ENCODE measurements at places on chromosomes 11 and 22.

- DNase-seq: no peak
Observed at GRCh38 chr11:48037709-48038468, 57.5 kb downstream of the PTPRJ start.

DNA sequence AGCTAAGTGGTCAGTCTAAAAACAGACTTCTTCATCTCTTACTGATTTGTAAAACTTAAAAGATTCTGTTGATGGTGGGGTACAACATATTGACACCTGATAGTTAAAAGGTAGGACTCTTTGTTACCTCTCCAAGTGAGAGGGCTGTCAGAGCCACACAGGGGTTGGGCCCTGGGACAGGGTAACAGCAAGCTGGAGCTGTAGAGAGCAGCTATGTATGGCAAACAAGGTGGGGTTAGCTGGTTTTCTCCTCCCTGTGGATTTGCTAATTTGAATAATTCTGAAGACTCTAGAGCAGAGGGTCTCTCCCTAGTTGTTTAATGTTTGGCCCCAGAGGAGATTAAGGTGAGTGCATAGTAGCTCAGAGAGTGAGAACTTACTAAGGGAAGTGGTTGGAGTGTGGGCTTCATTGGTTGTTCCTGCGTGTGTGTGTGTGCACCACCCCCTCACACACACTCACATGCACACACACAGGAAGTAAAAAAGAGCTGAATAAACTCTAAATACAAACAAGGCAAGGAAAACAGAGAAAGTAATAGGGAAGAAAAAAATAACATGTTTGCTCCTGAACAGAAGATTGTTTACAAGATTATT lies 9.2 kb upstream of the GAS2 start:
- no peak for DNase-seq

- no peak for DNase-seq
Observed at GRCh38 chr11:35466058-35466457, 46.7 kb upstream of the SLC1A2 start.

GRCh38 chr11:17684550-17684949 lies 34.8 kb upstream of the MYOD1 start:
- no peak for DNase-seq

GRCh38 chr11:74546752-74547151 lies 45.6 kb upstream of the POLD3 start:
- no peak for DNase-seq

DNA sequence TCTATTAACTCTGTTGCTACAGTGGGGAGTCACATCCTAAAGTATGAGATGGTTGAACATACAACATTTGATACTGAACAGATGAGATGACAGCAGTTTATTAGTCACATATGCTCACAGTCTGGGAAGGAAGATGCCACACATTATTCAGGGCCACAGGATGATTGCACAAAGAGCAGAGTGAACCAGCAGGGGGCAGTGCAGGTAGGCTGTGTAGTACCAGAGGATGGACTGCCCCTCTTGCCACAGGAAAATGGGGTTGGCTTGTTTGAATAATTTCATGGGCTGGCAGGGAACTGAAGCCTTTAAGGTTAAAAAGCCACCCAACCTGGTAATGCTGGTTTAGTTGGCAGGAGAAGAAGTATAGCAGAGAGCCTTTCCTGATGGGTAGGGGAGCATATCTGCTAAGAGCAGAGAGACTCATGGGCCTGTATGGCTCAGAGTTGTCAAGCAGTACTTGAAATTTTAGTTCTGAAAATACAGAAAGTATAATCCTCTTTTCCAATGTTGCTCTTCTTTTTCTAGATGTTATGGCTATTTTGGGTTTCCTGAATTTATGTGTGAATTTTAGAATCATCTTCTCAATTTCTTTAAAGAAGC lies 180.4 kb upstream of the B3GAT1 start:
- peak; percentile 69 for DNase-seq

DNA sequence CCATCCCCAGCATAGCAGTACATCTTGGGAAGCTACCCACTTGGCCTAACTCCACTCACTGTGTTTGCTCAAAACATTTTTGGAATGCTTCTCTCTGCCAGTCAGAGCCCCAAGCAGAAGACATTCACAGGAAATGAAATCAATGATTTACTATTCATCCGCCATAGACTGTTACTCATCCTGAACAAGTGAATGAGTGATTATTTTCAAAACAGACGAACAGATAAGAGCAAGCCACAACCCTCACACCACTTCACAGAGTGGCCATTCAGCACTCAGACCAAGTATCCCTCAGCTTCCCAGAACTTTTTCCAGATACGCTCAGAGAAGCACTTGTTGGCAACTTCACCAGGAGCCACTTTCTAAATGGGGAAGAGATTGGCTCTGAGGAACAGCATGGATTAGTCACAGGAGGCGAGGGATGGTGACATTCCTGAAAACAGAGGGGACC lies 13.0 kb upstream of the UBASH3B start:
- no peak for DNase-seq

GRCh38 chr22:32829451-32829851 lies 27.9 kb downstream of the TIMP3 start:
- no peak for DNase-seq

DNA sequence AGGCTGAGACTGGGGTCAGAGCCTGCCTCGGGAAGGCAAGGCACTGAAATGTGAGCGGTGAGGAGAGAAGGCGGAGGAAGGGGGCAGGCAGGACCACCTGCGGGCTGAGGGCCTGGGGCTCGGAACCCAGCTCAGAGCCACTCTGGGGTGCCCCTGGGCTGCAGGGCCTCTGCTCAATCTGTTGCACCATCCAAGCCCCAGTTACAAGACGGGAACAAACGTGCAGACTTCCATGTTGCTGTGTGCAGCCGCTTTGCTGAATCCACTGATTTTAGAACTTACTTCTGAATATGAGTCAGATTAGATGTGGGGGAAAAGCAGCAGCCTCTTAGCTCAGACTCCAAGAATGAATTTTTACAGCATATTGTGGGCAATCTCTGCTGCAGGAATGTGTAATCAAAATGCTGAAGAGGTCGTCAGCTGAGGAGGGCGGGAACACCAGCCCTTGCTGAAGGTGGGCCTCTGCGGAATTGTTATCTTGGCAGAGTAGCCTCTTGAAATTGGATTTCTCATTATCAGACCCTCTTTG lies 21.6 kb downstream of the PARVG start:
- DNase-seq: no peak

DNA sequence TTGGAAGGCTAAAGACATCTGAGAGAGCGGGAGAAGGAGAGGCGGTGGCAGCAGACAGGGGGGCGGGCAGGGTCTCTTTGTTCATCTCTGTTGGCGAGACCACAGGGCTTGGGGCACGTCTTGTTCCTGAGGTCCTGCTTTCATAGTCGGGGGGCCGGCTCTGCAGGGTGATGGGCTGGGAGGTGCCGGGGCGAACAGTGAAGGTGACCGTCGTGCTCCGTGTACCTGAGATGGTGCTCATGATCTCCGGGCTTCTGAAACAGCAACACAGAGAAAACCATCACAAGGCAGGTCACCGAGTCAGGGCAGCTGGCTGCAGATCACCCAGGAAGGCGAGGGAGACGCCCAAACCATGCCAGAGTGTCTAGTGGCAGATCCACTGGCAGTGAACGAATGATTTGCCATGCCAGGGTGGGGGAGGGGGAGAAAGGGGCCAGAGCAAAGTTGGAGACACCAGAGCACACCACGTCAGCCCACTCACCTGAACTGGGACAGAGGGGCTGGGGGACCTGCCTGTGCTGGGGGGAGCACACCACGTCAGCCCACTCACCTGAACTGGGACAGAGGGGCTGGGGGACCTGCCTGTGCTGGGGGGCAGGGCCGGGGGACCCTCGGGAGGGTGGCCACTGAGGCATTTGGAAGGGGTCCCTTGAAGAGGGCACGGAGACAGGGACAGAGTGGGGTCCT lies 75.0 kb downstream of the CTTN start:
- no peak for DNase-seq

GRCh38 chr11:86807360-86807759 lies 7.0 kb downstream of the PRSS23 start:
- DNase-seq: no peak

- DNase-seq: no peak
Observed at GRCh38 chr11:123450623-123451022, 20.6 kb downstream of the GRAMD1B start.

GRCh38 chr22:44455963-44456358 lies 42.1 kb downstream of the RTL6 start:
- DNase-seq: no peak

GRCh38 chr11:12631651-12632050 lies 42.6 kb upstream of the TEAD1 start:
- DNase-seq: no peak

DNA sequence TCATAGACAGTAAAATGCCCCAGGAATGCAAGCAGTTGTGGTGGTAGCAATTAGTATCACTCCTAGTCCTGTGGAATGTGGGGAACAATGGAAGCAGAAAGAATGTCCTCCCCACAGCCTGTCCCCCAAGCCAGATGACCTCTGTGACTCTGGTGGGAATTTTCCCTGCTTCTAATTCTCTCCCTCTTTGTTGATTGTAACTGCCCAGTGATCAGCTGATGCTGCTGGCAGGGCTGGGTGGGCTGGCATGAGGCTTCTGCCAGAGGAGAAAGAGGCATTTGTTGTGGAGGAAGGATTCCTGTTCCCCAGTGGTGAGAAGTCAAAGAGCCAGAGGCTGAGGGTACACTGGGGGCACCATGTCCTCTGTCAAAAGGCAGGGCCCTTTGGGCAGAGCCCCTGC lies 116.7 kb upstream of the NCAM1 start:
- no peak for DNase-seq

DNA sequence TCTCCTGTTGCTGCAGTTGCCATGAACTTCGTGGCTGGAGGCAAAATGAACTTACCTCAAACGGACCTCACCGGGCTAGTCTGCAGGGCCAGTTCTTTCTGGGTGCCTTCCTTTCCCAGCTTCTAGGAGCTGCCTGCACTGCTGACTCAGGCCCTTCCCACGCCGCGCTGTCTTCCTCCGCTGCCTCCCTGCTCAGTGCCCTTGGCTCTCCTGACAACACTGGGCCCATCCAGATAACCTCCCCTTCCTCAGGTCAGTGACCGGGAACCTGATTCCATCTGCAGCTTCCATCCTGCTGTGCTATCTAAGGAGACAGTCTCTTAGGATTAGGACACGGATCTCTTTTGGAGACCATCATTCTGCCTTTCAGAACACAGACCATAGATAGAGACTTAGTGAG lies 19.3 kb downstream of the MOB2 start:
- DNase-seq: no peak

DNA sequence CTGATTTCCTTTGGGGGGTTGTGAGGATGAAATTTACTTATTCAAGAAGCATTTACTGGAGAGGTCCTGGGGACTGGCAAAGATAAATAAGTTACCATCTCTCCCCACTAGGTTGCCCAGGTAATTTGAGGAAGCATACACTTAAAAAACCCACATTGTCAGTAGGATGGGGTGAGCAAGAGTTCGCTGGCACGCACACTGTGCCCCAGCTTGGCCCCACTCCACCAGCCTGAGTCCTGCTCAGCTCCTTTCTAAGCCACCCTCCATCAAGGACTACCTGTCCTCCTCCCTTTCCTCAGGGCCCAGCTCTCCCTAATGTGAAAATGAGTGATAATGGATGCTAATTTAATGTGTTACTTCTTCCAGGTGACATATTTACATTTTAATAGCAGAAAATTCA lies 216.5 kb upstream of the PLET1 start:
- no peak for DNase-seq

- DNase-seq: no peak
Observed at GRCh38 chr11:47003180-47003877, 66.8 kb downstream of the CSTPP1 start.

DNA sequence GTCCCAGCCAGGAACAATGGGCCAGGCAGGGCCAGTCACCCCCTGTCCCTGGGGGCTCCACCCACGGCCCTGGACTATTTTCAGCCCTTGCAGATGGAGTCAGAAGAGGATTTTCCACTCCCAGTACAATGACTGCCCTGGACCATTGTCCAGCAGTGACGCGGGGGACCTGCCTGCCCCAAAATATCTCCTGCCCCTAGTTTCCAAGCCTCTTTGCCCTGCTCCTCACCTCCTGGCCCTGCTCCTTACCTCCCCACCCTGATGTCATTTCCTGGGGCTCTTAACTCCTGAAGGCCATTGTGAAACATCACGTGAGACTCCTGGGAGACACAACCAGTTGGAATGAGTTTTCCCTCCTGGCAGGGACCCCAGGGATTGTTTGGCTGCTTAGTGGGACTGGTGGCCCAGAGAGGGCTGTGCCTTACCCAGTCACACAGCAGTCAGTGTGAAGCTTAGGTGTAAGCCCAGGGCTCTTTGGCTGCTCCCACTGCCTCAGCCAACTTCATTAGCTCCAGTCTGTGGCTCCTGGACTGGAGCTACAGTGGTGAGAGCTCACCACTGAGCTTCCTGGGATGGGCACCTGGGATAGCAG lies 22.2 kb downstream of the P2RY2 start:
- peak; percentile 56 for DNase-seq

GRCh38 chr11:114399490-114400215 lies 658 bp downstream of the C11orf71 start:
- DNase-seq: peak; percentile 69

GRCh38 chr11:11329062-11329806 lies 23.8 kb downstream of the CSNK2A3 start:
- no peak for DNase-seq

GRCh38 chr11:42171046-42171445 lies 711.6 kb upstream of the LRRC4C start:
- no peak for DNase-seq

- DNase-seq: no peak
Observed at GRCh38 chr11:116035977-116036376, 531.8 kb upstream of the CADM1 start.

DNA sequence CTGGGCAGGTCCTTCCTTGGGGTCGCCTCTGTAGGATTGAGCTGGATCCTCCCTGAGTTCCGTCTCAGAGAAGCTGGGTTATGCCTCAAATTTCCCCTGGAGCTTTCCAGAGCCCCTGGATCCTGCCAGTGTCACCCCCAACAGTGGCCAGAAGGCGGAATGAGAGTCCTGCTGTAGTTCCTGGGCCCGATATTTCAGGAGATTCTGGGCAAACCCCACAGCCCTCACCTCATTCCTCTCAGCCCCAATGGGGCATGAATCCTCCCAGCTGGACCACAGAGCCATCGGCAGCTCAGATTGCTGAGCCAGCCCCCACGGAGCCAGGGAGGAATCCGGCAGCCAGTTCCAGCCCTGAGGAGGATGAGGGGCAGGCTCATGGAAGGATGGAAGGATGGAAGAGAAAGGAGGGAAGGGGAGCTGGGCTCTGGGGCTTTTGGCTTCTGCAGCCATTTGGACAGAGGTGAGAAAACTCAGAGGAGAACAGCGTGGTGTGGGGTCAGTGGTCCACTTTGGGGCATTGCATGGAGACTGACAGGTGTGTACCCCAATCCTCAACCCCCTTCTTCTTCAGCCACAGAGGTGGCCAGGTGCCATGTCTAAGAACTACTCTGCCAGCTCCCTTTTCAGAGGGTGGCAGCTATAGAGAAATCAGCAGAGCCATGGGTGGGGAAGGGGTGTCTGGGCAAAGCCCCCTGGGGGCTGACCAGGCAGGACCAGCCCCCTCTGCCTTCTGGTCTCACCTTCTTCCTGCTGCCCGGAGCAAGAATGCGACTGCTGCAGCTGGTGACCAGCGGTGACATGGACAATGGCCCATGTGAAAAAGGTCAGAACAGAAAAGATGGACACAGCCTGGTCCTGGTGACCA lies 867.6 kb downstream of the TBC1D22A start:
- no peak for DNase-seq

GRCh38 chr11:73671701-73672100 lies 25.3 kb downstream of the PLEKHB1 start:
- no peak for DNase-seq
